Stimulated activated CD8-positive, alpha-beta memory T cell treated with anti-CD3 and anti-CD28 coated beads, Interleukin-4, amount 100 ng/mL, for 1 hour (primary cell): ENCODE measurements at places on chromosomes 7 and 10.

DNA sequence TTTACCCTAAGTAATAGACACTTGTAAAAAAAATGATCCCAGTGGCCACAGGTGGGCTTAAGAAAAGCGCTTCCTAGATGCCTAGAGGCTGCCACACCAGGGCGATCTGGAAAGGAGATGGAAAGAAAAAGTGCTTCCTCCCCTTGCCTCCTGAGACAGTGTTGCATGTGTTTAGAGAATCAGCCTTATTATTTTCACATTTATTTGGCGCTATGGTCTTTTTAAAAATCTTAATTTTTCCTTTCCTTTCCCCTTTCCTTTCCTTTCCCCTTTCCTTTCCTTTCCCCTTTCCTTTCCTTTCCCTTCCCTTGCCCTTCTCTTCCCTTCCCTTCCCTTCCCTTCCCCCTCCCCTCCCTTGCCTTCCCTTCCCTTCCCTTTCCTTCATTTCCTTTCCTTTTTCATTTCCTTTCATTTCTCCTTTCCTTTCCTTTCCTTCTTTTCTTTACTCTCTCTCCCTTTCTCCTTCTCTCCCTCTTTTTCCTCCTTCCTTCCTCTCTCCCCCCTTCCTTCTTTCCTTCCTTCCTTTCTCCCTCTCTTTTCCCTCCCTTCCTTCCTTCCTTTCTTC lies 7.1 kb upstream of the MKX start:
- no peak for DNase-seq

DNA sequence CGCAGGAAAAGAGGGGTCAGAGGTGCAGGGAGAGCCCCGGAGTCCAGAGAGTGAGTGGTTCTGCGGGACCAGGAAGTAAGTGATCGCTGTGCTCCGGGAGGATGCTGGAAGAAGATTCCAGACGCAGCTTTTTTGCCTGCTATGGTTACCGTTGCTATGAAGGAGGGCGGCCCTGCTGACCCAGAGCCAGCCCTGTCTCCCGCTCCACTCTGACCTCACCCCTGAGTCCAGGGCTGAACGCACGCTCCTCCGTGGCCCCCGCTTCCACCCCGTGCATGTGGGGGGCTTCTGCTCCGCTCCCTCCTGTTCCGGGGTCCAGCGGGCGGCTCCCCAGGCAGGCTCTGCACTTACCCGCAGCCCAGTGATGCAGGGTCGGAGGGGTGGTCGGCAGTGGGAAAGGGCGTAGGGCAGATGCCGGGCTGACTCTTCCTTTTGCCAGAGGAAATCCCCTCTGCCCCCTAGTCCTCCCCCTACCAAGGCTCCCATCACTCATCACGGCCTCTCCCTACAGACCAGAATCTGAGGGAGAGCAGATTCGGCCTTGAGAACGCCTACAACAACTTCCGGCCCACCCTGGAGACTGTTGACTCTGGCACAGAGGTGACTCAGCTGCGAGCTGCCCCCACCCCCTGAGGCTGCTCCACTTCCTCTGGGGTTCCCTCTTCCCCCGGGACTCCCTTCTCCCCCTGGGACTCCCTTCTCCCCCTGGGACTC lies 2.7 kb upstream of the MUC17 start:
- DNase-seq, result peak; percentile 60

DNA sequence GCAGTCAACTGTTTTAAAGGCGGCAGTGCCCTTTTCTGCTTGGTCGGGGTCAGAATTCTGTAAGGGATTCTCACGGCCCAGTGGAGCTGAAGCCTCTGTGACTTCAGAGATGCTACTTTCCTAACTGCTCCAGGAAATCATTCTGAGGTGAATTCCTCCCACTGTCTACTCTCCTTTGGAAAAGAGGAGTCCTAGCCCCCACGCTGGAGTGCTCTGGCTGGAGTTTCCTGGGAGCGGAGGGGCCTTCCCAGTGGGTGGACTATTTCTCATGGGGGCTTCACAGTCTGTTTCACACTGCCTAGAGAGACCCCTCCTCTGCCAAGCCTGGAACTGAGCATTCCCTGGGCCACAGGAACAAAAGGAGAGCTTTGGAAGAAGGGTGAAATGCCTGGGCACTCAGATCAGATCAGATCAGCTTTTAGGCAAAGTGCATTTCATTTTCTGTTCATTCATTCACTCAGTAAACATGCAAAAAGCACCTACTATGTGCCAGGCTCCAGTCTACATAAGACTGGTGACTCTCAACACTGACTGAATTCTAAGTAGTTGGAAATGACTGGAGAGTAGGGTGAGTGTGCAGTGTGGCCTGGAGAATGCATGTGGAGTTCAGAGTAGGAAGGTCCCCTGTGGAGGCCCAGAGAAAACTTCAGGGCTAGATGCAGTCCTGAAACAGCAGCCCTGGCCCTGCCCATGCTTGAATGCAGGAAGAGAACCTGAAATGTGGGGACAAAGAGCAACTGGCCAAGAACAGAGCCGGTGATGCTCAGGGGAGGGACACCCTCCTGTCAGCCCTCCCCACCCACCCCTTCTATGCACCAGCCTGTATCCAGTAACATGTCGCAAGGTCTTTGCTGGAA lies 12.2 kb downstream of the ZNF488 start:
- no peak for DNase-seq

- DNase-seq, result no peak
These were observed 124.3 kb downstream of the CUX1 start for GRCh38 chr7:101941481-101942383.

DNA sequence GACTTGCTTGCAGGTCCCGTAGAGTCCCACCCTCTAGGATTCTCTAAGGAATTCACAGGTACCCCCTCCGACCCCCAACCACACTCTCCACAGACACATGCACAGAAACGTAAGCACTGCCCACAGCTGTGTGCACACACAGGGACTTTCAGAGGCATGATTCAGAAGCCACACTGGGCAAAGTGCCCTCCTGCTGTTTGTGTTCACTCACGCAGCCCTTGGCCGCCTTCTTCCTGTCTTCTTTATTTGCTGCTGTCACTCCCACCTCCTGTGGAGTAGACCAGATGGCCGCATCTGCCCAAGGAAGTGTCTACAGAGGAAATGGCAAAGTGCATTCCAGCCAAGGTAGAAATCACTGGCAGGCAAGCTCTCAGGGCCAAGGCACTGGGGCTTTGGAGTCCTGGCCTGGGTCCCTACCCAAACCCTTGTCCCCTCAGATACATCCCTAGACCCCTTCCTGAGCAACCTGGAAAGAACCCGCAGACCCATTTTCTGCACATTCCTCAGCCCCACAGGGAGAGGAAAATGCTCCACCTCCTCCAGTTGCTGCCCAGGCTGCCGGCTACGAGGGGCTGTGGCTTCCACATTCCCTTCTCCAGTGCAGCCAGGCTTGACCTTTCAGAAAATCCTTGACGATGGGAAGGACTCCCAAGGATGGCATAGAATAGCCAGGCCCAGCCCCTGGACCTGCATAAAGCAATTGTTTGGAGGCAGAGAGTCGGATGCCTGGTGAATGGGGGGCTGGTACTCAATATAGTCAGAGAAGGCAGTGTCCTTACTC lies 21.6 kb upstream of the GIMAP8 start:
- DNase-seq, result no peak

- DNase-seq, result no peak
These were observed 231.3 kb upstream of the SH2B2 start for GRCh38 chr7:102055181-102055976.

GRCh38 chr7:95324431-95324830 lies at the start of gene PON1:
TSS of gene PON1 (minus strand) at chr7:95324532. CDS start at chr7:95324475, 57 bp downstream.
- DNase-seq, result no peak

GRCh38 chr10:43012578-43012977 lies 64.3 kb upstream of the RET start:
- DNase-seq, result no peak

DNA sequence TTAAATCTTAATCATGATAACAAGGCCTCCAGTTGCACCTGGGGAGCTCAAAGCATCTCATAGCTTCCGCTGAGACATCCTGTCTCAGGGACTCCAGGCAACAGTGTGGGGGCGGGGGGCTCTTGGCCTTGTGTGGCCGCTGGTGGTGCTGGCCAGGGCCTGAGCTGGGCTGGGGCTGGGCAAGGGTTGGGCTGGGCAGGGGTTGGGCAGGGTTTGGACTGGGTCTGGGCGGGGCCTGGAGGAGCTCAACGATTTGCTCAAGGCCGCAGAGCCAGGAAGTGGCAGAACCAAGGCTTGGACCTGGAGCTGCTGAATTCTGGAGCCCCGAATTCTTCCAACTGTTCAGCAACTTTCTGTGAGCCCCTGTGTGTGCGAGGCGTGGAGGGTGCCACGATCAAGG lies 37.9 kb upstream of the PSMG3 start:
- no peak for DNase-seq

DNA sequence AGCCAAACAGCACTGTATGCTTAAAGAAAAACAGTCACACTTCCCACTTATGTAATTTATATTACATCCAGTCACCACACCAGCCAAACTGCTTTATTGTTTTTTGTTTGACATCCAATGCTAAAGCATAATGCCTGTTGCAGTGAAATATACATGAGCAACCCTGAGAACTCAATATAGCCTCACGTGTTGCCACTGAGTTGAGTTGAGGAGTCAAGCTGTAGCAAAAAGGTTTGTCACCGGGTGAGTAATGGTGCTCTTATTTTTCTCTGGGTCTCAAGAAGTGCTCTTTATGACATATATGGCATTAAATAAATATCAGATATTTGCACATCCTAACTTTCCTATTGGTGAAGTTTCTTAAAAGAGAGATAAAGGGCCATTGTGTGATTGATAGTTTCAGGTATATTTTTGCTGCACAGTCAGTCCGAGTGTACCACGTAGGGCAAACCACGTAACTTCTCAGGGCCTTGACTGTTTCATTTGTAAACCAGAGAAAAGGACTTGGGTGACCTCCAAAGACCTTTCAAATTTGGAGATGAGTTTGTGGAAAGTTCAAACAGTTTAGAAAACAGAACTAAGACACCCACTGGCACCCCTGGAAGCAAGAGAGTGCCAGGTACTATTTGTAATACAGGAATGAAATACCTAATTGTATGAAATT lies 168.5 kb downstream of the CFTR start:
- DNase-seq, result no peak
